ENCODE measurements at places on chromosomes 7 and 10.
A peak's percentile ranks its signal among the peaks of the same experiment; 100 is the strongest.

DNA sequence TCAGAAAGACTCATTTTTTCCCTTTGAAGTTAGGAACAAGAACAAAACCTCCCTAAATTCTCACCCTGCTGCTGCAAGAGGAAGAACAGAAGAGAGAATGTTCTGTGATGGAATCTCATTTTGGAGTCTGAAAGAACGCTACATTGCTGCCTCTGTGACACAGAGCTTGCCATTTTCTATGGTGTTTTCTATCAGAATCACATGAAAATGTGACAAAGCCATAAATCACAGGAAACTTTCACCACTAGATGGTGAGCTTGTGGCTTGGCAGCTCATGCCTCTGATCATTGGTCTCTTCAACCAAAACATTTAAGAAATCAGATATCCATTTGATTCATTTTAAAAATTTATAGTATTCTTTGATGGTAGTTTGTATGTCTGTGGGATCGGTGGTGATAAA lies 82.9 kb downstream of the CADPS2 start:
- peak; percentile 26 for DNase-seq

DNA sequence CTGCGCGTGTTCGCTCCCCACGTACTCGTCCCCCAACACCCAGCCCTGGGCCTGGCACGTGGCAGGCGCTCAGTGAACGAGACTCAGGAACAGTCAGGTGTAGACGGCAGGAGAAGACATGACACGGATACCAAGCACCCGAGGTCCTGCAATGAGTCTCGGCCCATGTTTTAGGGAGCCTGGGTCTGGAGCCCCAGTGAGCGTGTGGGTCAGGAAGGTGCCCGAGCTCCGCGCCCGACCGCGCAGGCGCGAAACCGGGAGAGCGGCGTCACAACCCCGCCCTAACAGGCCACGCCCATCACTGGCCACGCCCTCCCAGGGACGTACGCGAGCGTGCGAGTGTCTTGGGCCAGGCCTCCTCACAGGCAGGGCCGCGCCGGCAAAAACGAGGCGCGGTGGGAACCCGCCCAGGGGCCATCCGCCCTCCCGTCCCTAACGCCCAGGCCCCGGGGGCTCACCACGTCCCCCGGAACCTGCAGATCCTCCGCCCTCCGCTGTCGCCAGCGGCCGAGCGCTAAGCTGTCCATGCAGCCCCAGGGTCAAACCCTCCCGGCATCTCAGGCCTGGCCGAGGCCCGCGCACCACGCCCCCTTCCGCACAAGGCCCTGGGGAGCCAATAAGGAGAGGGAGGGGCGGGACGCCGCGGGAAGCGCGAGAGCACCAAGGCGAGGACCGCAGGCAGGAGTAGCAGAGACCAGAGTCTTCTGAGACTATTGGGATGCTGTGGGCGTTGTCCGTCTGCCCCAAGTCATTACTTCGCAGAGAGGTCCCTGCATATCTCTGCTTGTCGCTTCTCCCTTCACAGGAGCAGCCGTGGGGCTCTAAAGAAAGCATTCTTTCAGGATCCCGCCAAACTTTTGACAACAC lies at the start of gene C10orf143:
Gene C10orf143 (minus strand): TSS at position 585 of the 867 bp plus-strand sequence. CDS start 58 bp downstream, at position 527.
- DNase-seq = peak; percentile 94

DNA sequence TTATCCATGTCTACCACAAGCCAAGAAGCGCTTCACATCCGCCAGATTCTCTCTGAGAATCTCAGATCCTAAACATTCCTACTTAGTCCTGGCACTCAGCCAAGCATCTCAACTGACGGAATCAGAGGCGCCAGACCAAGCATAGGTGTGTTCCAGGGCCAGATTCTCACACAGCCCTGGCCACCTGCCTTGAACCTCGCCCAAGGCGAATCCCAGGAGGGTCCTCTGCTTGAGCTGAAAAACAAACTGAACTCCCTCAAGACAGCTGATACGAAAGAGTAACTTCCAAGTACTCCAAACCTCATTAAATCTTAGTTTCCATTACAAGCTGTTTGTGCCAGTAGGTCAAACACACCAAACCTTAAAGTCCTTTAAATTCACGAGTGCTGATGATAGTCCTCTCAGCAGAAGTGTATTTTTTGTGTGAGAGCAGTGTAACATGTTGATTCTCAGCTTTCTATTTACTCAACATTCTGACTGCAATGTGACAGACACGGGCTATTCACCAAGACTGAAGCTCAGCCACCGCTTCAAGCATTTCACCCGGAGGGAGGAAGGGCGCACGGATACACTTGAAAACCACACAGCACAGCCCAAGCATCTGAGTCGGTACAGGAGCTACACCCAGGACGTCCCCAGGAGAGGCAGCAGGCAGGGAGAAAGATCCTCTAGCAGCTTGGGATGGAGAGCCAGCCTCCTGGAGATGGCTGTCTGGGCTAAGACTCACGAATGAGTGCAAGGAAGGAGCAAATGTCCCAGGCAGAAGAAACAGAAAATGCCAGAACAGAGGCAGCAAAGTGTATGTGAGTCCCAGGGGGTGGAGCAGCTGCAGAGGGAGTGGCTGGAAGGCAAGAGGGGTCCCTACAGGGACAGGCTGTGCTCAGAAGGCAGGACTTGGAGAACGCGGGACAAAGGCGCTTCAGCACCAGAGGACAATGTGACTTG lies 6.0 kb downstream of the PARD3 start:
- DNase-seq = no peak

GRCh38 chr7:90945104-90945787 lies 319.0 kb upstream of the FZD1 start:
- peak; percentile 77 for DNase-seq

DNA sequence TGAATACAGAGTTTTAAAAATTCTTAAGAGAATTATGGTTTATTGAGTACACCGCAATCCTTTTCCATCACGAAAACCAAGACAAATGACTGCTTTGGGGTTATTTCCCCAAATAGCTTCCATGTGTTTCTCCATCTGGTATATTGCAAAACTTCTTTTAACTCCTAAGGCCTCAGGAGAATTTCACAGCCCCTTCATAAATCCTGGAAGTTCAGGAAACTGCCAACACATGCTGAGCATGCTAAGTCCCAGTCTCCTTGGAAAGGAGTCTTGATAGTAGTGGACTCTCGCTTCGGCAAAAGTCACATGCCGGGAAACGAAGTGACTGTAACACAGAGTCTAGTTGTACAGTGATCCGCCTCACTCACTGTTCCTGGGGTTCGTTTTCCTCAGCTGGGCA lies 88.1 kb upstream of the RSU1 start:
- peak; percentile 81 for DNase-seq

GRCh38 chr7:37318541-37318940 lies 130.1 kb downstream of the ELMO1 start:
- DNase-seq = no peak

DNA sequence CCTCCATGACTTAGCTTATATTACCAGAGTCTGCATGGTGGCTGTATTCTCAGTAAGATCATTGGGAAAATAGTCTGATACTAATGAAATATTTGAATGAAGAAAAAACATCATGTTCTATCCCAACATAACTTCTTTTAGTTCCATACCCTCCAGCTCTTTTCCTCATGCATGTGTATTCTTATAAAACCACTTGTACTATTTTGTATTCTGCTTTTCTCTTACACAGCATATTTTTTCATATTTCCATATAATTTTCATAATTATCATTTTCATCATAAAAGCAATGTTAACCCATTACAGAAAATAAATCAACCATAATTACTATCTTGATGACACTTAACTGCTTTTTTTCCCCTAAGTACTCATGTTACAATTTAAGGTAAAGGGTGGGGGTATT lies 371.2 kb upstream of the LRGUK start:
- no peak for DNase-seq

- DNase-seq = no peak
These were observed 91.4 kb downstream of the MTERF1 start for GRCh38 chr7:91789086-91789485.

Data from stromal cell of bone marrow (primary cell).